ENCODE measurements at places on chromosomes 5 and 9.

- no peaks in the 10 kb centered on the region for H3K4me1 ChIP-seq
- DNase-seq: no peak
- no peak overlapping the region for H3K27ac ChIP-seq
- no peaks in the 10 kb centered on the region for H3K36me3 ChIP-seq
- peaks cover 2% of the 10 kb centered on the region for H3K27me3 ChIP-seq
These were observed 31.6 kb downstream of the PRLR start for GRCh38 chr5:35198686-35199085.

- H3K4me1 ChIP-seq: no peaks in the 10 kb centered on the region
- no peak for DNase-seq
- H3K27ac ChIP-seq: no peak overlapping the region
These were observed 892.6 kb downstream of the TAF11L14 start for GRCh38 chr5:18526792-18527405.

DNA sequence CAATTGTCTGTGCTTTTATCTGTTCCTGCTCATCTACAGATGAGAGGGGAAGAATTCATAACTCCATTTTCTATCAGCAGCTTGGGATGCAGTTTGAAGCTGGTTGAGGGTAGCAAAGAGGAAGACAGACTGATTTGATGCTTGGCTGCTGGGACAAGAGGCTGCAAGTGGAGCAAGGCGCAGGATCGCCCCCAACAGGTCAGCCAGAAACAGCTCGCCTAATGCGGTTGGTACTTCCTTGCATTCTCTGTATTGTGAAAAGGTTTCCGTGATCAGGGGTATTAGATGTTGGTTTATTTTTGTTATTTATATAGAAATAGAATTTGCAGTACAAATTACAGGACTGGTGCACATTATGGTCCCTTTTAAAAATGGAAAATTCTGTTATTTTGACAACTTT lies 40.6 kb downstream of the ZNF883 start:
- no peak for DNase-seq
- no peak overlapping the region for H3K4me3 ChIP-seq
- no peaks in the 10 kb centered on the region for H3K36me3 ChIP-seq
- H3K4me1 ChIP-seq: no peaks in the 10 kb centered on the region
- H3K27me3 ChIP-seq: no peaks in the 10 kb centered on the region

- peak; percentile 24 for DNase-seq
- H3K27me3 ChIP-seq: no peaks in the 10 kb centered on the region
- peak overlapping the region; percentile 89 for H3K4me3 ChIP-seq
- H3K4me1 ChIP-seq: peaks cover 15% of the 10 kb centered on the region
These were observed 557 bp downstream of the GNG10 start for GRCh38 chr9:111661802-111662521.

DNA sequence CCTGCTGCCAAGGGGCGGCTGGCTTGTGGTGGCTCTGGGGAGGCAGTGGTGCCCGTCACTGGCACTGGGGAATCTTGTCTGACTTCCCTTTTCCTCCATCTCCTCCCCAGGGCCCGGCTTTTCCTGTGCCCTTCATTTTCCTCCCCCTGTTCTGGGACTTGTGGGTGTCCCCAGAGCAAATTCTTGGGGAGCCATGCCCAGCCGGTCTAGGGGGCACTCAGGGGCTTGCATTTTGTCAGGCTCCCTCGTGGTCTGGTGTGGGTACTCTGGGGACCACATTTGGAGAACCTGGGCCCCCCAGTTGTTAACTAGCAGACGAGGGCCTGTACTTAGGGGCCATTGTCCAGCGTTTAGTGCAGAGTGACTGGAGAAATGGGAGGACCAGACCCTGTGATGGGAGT lies 105.2 kb upstream of the IER5L start:
- H3K4me1 ChIP-seq: no peaks in the 10 kb centered on the region
- H3K27ac ChIP-seq: no peak overlapping the region
- DNase-seq: no peak
- H3K36me3 ChIP-seq: no peaks in the 10 kb centered on the region

DNA sequence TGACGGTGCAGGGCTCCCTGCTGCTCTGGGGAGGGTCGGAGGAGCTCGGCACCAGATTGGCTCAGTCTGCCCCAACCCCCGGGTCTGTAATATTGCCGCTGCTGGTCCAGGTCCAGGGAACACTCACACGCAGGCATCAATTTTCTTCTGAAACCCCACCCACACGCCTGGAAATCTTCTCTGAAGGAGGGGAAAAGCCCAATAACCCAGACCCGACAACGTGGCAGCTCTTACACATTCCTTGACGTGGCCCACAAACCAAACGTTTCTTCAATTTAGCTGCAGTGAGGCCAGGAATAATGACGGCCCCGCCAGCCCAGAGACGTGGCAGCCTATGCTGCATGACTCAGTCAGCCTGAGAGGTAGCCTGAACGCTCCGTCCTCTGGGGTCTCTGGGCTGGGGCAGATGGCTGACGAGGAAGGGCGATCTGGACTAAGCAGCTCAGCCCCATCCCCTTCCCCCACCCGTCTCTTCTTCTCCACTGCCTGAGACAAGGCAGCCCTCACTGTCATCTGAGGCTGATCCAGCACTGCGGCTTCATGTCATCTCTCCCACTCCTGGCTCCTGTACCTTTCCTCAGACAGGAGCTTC lies 9.9 kb upstream of the SPARC start:
- no peaks in the 10 kb centered on the region for H3K27me3 ChIP-seq
- no peak for DNase-seq
- H3K4me1 ChIP-seq: peaks cover 12% of the 10 kb centered on the region
- H3K27ac ChIP-seq: no peak overlapping the region
- no peak overlapping the region for H3K4me3 ChIP-seq

DNA sequence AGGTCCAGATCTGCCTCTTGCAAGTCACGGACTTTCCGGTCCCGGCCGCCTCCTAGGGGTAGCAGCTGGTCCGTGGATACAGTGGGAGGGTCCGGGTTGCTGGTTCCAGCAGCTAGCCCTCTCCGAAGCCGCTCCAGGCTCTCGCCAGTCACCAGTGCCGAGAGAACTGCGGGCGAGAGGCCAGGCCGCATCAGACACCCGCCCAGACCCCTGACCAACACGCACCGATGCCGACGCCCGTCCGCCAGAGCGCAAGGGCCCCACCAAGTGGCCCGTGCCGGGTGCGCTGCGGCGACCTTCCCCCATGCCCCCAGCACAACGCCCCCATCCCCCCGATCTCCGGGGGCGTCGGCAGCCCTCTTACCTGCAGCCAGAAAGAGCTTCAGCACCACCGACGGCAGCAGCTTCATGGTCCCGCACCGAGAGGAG lies 470 bp downstream of the HBEGF start:
- peaks cover 58% of the 10 kb centered on the region for H3K4me1 ChIP-seq
- peak overlapping the region; percentile 81 for H3K4me3 ChIP-seq
- H3K36me3 ChIP-seq: peaks cover 3% of the 10 kb centered on the region
- peak; percentile 80 for DNase-seq
- no peaks in the 10 kb centered on the region for H3K27me3 ChIP-seq

- H3K27ac ChIP-seq: no peak overlapping the region
- no peaks in the 10 kb centered on the region for H3K4me1 ChIP-seq
- H3K4me3 ChIP-seq: no peak overlapping the region
- peaks cover 2% of the 10 kb centered on the region for H3K27me3 ChIP-seq
These were observed 526.7 kb downstream of the PDE4D start for GRCh38 chr5:59366784-59367183.

- no peak overlapping the region for H3K4me3 ChIP-seq
- no peaks in the 10 kb centered on the region for H3K27me3 ChIP-seq
- H3K36me3 ChIP-seq: no peaks in the 10 kb centered on the region
- no peak overlapping the region for H3K27ac ChIP-seq
These were observed 502.8 kb downstream of the BNC2 start for GRCh38 chr9:16367605-16368231.

- H3K4me1 ChIP-seq: peaks cover 7% of the 10 kb centered on the region
- H3K4me3 ChIP-seq: no peak overlapping the region
These were observed 184.5 kb upstream of the PTGER4 start for GRCh38 chr5:40495237-40495635.

GRCh38 chr5:54211912-54212311 lies 98.5 kb downstream of the ARL15 start:
- DNase-seq: no peak
- no peak overlapping the region for H3K4me3 ChIP-seq
- no peaks in the 10 kb centered on the region for H3K36me3 ChIP-seq

DNA sequence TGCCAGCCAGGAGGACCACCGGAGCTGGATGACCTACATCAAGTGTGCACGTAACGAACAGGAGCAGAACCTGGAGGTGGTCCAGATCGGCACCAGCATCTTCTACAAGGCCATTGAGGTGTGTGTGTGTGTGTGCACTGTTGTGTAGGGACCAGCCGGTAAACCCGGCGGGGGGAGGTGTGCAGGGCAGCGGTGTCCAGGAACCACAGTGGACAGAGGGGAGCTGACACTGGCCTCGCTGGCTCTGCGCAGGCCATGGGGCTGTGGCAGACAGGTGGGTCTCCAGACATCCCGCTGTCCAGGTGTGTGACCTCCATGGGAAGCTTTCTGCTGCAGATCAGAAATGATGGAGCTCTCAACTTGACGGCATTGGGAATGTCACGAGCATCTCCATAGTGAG lies 3.8 kb downstream of the PRDM12 start:
- H3K4me3 ChIP-seq: no peak overlapping the region
- no peak for DNase-seq
- no peaks in the 10 kb centered on the region for H3K4me1 ChIP-seq
- H3K36me3 ChIP-seq: no peaks in the 10 kb centered on the region
- H3K27me3 ChIP-seq: peaks cover 50% of the 10 kb centered on the region

- H3K27ac ChIP-seq: no peak overlapping the region
- H3K27me3 ChIP-seq: no peaks in the 10 kb centered on the region
- no peak for DNase-seq
- no peaks in the 10 kb centered on the region for H3K36me3 ChIP-seq
- H3K4me3 ChIP-seq: no peak overlapping the region
- no peaks in the 10 kb centered on the region for H3K4me1 ChIP-seq
These were observed 125.6 kb downstream of the RAB3C start for GRCh38 chr5:58708456-58708855.

- peaks cover 19% of the 10 kb centered on the region for H3K27me3 ChIP-seq
- no peak overlapping the region for H3K4me3 ChIP-seq
- H3K27ac ChIP-seq: no peak overlapping the region
- no peaks in the 10 kb centered on the region for H3K36me3 ChIP-seq
These were observed 2.1 kb downstream of the ADGRD2 start for GRCh38 chr9:124452326-124452725.

- DNase-seq: no peak
- no peaks in the 10 kb centered on the region for H3K4me1 ChIP-seq
- H3K36me3 ChIP-seq: no peaks in the 10 kb centered on the region
- H3K27ac ChIP-seq: no peak overlapping the region
These were observed 13.5 kb downstream of the ZFP37 start for GRCh38 chr9:113042884-113043657.

- peak overlapping the region; percentile 86 for H3K27ac ChIP-seq
- no peaks in the 10 kb centered on the region for H3K36me3 ChIP-seq
- DNase-seq: no peak
- peaks cover 57% of the 10 kb centered on the region for H3K4me1 ChIP-seq
- no peak overlapping the region for H3K4me3 ChIP-seq
These were observed 149.6 kb upstream of the DMRT1 start for GRCh38 chr9:691825-692400.
